ENCODE measurements at places on chromosomes 4 and X.

DNA sequence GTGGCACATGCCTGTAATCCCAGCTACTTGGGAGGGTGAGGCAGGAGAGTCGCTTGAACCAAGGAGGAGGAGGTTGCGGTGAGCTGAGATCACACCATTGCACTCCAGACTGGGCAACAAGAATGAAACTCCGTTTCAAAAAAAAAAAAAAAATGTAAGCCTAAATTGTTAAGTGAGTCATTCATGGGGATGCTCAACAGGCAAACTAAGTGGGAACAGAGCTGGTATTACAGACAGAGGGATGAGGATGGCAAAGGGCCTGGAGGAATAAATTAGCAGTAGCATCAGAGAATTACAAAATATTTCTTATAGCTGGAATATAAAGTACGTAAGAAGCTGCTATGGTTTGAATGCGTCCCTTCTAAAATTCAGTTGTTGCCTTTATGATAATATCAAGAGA, 43.4 kb upstream of the OGT start:
- no peak overlapping the region for H3K4me3 ChIP-seq
- no peak for DNase-seq
- no peak overlapping the region for H3K27ac ChIP-seq
- H3K36me3 ChIP-seq, result no peaks in the 10 kb centered on the region

- H3K4me1 ChIP-seq, result no peaks in the 10 kb centered on the region
- DNase-seq, result no peak
- H3K27me3 ChIP-seq, result no peaks in the 10 kb centered on the region
- H3K36me3 ChIP-seq, result no peaks in the 10 kb centered on the region
These were observed 203.0 kb downstream of the GRIA2 start for GRCh38 chr4:157423526-157424020.

DNA sequence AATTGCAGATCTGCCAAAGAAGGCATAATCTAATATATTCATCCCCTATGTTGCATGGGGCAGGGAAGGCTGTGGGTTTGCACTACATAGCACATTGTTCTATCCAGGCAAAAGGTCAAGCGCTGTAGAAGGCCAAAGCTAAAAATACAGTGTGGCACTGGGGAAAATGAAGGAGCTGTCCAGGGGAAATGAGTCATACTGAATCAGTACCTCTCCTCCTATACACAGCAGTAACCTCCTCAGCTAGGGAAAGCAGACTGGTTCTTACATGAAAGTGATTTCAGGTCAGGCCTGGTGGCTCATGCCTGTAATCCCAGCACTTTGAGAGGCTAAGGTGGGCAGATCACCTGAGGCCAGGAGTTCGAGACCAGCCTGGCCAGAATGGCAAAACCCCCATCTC, 31.0 kb upstream of the SLC25A4 start:
- peaks cover 27% of the 10 kb centered on the region for H3K4me1 ChIP-seq
- no peaks in the 10 kb centered on the region for H3K27me3 ChIP-seq
- peak overlapping the region; percentile 74 for H3K27ac ChIP-seq
- no peak overlapping the region for H3K4me3 ChIP-seq
- no peaks in the 10 kb centered on the region for H3K36me3 ChIP-seq
- peak; percentile 75 for DNase-seq

- no peaks in the 10 kb centered on the region for H3K4me1 ChIP-seq
- no peak overlapping the region for H3K27ac ChIP-seq
- H3K4me3 ChIP-seq, result no peak overlapping the region
- no peak for DNase-seq
- H3K27me3 ChIP-seq, result no peaks in the 10 kb centered on the region
These were observed 36.3 kb upstream of the PDGFRA start for GRCh38 chr4:54192811-54193210.

GRCh38 chr4:33577791-33578190, 2666.5 kb downstream of the ARAP2 start:
- no peak for DNase-seq
- H3K27ac ChIP-seq, result no peak overlapping the region
- H3K27me3 ChIP-seq, result no peaks in the 10 kb centered on the region
- H3K4me3 ChIP-seq, result no peak overlapping the region
- no peaks in the 10 kb centered on the region for H3K4me1 ChIP-seq

- H3K27me3 ChIP-seq, result no peaks in the 10 kb centered on the region
- peak overlapping the region; percentile 92 for H3K27ac ChIP-seq
- peaks cover 31% of the 10 kb centered on the region for H3K4me1 ChIP-seq
- DNase-seq, result no peak
- peak overlapping the region; percentile 83 for H3K4me3 ChIP-seq
These were observed 18.2 kb downstream of the PTTG2 start for GRCh38 chr4:37978248-37978924.

GRCh38 chr4:66791686-66792085, 753.6 kb downstream of the CENPC start:
- no peaks in the 10 kb centered on the region for H3K36me3 ChIP-seq
- H3K4me1 ChIP-seq, result no peaks in the 10 kb centered on the region
- no peaks in the 10 kb centered on the region for H3K27me3 ChIP-seq
- no peak overlapping the region for H3K4me3 ChIP-seq

GRCh38 chr4:168540086-168540485, 43.2 kb downstream of the PALLD start:
- no peaks in the 10 kb centered on the region for H3K27me3 ChIP-seq
- no peaks in the 10 kb centered on the region for H3K36me3 ChIP-seq

GRCh38 chr4:25801594-25801993, 61.2 kb downstream of the SEL1L3 start:
- H3K27me3 ChIP-seq, result no peaks in the 10 kb centered on the region
- H3K4me1 ChIP-seq, result no peaks in the 10 kb centered on the region
- no peak for DNase-seq
- H3K4me3 ChIP-seq, result no peak overlapping the region
- H3K36me3 ChIP-seq, result no peaks in the 10 kb centered on the region
- H3K27ac ChIP-seq, result no peak overlapping the region

GRCh38 chr4:103002551-103002950, 17.0 kb downstream of the SLC9B1 start:
- no peaks in the 10 kb centered on the region for H3K27me3 ChIP-seq
- H3K36me3 ChIP-seq, result no peaks in the 10 kb centered on the region
- no peak overlapping the region for H3K4me3 ChIP-seq
- no peak for DNase-seq
- H3K27ac ChIP-seq, result no peak overlapping the region

DNA sequence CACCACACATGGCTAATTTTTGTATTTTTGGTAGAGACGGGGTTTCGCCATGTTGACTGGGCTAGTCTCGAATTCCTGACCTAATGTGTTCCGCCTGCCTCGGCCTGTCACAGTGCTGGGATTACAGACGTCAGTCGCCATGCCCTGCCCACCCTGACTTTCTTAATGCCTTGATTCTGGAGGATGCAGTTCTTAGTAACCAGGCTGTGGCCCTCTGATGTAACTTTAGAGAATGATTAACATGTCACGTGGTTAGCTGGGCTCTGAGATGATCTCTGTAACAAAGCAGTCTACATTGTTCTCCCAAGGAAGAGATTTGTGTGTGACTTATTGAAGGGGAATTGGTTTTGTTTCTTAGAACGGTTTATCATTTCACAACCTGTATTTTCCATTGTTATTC, 30.6 kb downstream of the ANK2 start:
- H3K36me3 ChIP-seq, result no peaks in the 10 kb centered on the region
- H3K27me3 ChIP-seq, result no peaks in the 10 kb centered on the region
- no peak overlapping the region for H3K4me3 ChIP-seq
- DNase-seq, result no peak

GRCh38 chrX:123175366-123176122, 8.5 kb upstream of the GRIA3 start:
- no peaks in the 10 kb centered on the region for H3K36me3 ChIP-seq
- no peak overlapping the region for H3K27ac ChIP-seq
- H3K4me1 ChIP-seq, result no peaks in the 10 kb centered on the region
- no peak overlapping the region for H3K4me3 ChIP-seq
- DNase-seq, result no peak
